ENCODE measurements at places on chromosomes 5 and 9.
A peak's percentile ranks its signal among the peaks of the same experiment; 100 is the strongest.

GRCh38 chr5:175889910-175890684 is 18.7 kb downstream of the CPLX2 start:
- DNase-seq: no peak

DNA sequence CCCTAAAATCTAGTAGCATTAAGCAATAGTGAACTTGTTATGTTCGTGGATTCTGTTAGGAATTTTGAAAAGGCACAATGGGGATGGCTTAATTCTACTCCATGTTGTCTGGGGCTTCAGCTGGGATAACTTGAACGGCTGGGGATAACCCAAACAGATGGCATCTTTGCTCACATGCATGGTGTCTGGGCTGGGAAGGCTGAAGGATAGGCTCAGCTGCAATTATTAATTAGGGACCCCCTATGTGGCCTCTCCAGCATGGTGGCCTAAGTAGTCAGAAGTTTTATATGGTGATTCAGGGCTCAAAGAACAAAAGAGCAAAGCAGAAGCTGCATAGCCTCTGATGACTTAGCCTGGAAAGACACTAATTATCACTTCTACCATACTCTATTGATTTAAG is 551.1 kb downstream of the PSAT1 start:
- no peak for DNase-seq

DNA sequence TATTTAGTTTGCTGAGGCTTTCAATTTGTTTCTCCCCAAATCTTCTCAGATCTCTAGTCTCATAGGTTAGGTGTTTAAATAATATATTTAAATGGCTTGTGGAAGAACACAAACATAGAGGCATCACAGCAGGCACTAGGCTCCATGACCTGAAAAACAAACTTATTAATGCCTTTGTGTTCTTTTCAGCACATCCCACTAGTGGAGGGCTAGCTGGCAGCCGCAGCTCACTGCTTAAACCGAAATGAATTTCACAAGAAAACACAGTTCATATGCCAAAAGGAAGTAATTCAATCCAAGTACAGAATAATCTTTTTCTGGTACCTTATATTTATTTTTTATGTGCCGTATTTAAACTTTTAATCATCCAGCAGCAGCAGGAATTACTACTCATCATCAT is 382.5 kb downstream of the PLK2 start:
- no peak for DNase-seq

- no peak for DNase-seq
Measured at GRCh38 chr9:91426123-91426745, 2.6 kb upstream of the NFIL3 start.

DNA sequence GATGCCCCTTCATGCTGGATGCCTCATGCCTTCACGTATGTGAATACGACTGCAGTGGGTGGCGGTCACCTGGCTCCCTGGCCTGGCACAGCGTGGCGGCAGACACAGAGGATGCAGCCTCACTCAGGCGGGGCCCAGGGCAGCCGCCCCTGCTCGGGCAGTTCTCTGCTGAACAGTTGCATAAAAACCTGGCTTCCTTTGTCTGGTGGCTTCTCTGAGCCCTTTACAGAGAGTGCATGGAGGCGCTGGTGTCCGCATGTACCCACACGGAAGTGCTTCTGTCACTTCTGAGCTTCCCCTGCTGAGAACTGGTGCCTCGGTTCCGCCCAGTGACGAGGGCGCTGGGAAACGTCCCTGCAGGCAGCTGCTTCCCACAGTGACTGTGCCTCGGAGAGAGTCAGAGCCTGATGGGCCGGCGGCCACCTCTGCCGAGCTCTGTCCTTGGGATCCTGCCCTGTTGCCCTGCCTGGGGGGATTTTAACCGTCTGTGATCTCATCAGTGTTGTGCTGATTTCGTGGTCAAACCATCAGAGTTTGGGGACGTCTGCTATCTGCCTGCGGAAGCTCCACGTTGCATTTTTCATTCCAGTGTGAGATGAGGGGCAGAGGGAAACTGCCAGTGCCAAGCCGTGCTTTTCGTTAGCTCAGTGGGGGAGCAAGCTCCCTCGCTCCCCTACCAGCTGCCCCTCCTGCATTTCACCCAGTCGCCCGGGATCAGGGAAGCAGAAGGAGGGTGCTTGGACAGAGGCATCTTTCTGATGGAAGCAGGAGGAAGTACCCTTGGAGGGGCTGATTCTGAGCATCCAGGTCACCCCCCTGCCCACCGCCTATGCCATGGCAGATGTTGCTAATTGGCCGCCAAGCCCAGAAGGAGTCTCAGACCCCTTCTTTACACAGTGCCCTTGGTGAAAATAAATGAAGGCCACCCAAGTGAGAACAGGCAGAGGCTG is 153.0 kb upstream of the COL5A1 start:
- no peak for DNase-seq

- peak; percentile 15 for DNase-seq
Measured at GRCh38 chr9:36328798-36329411, 70.7 kb upstream of the GNE start.

- DNase-seq: no peak
Measured at GRCh38 chr5:156329171-156329611, 2.2 kb downstream of the SGCD start.

GRCh38 chr5:125343015-125343414 is 596.6 kb upstream of the ZNF608 start:
- DNase-seq: no peak

- DNase-seq: no peak
Measured at GRCh38 chr5:143966280-143966679, 154.3 kb downstream of the HMHB1 start.
